ENCODE measurements at places on chromosomes 12 and 14. TPM values are rescaled to one million over a fixed set of nuclear protein-coding genes. Genes with fewer than 3 reads are reported as not detected.

The TPH2 gene
- polyA plus RNA-seq, result 0.12 TPM

The SSPN gene
- not detected for polyA plus RNA-seq

The ARHGAP9 gene
- not detected for polyA plus RNA-seq

The ANG gene
- 0.47 TPM for polyA plus RNA-seq

The EPYC gene
- not detected for polyA plus RNA-seq

The GUCY2C gene
- 0.06 TPM for polyA plus RNA-seq

The SIX6 gene
- polyA plus RNA-seq, result not detected

The INHBE gene
- polyA plus RNA-seq, result 2.3 TPM

The NUP107 gene
- polyA plus RNA-seq, result 48.4 TPM

The LPAR5 gene
- polyA plus RNA-seq, result 0.48 TPM

The HHIPL1 gene
- polyA plus RNA-seq, result 0.47 TPM

The COCH gene
- 39.9 TPM for polyA plus RNA-seq

The CD9 gene
- polyA plus RNA-seq, result not detected

The NCAPD2 gene
- 5.6 TPM for polyA plus RNA-seq

The TPPP2 gene
- polyA plus RNA-seq, result not detected

The MAP3K9 gene
- polyA plus RNA-seq, result 10.4 TPM

Measured in neural cell (in vitro differentiated cells).